ENCODE measurements at places on chromosomes 3 and 15.

GRCh38 chr3:194247350-194247740 lies 103.8 kb downstream of the CPN2 start:
- DNase-seq: no peak

DNA sequence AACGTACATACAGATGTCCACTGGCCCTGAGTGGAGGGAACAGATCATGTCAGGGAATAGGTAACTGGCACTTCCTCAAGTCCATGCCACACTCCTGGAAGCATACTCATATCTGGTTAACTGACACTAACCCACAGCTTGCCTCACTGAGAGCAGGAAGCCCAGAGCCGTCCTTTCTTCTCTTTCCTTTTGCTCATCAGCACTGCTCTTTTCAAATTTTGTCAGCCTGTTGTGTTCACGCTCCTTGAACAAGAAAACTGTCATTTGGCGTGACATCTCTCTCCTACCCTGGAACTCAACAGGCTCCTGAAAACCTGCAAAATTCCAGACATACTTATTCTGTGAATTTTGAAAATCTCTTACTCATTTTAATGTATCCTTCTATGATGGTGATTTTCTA lies 360.2 kb downstream of the MAGI1 start:
- DNase-seq: no peak

GRCh38 chr15:75925440-75925839 lies 21.8 kb downstream of the FBXO22 start:
- DNase-seq: no peak

DNA sequence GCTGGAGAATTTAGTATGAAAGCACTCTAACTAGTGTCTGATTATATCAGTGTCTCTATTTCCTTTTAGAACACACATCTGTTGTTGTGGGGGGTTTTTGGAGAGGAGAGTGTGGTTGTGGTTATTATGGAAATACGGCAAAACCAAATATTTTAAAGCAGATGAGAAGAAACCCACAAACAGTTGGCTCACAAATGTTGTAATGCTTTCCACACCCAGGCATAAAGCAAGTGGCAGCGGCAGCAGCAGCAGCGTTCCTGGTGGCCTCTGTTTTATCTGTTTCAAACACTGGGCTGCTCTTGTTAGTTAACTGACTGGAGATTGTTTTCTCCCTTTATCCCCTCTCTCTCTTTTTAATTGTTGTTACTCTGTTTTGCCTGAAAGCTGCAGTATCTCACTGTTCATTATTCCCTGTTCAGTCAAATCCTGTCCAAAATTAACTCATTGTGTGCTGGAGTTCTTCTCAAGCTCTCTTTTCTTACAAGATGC lies 1045.5 kb upstream of the NR2F2 start:
- no peak for DNase-seq

DNA sequence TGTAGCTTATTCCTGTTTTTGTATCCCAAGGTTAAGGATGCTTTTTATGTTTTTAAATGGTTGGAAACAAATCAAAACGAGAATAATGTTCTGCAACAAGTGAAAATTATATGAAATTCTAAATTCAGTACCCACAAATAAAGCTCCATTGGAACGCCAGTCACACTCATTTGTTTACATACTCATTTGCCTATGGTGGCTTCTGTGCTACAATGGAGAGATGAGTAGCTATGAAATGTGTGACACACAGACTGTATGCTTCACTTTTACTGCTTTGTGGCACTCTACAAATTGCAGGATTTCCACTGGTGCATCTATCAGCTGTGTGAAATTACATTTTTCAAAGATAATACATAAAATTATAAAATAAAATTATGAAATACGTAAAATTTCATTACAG lies 112.2 kb upstream of the TSPAN3 start:
- no peak for DNase-seq

- no peak for DNase-seq
Measured at GRCh38 chr15:93088200-93088980, 621 bp downstream of the RGMA start.

DNA sequence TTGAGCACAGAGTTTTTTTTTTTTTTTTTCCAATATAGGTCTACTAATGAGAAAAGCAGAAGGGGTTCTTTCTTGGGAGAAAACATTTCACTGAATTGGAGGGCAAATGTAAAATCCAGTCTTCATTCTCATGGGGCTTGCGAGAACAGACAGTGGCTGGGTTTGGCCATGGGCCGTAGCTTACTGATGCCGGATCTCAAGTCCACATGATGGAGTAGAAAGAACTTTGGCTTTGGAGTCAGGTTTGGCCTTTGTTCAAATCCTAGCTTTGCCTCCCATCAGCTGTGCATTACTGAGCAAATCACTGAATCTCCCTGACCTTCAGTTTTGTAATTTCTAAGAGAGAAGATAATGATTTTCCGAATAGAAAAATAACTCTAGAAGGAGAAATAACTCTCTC lies 59.7 kb downstream of the LMCD1 start:
- no peak for DNase-seq

GRCh38 chr3:22474706-22475445 lies 723.9 kb upstream of the ZNF385D start:
- DNase-seq: no peak

GRCh38 chr15:90054618-90055097 lies 47.6 kb downstream of the IDH2 start:
- no peak for DNase-seq

GRCh38 chr3:49534581-49535441 lies 19.5 kb upstream of the BSN start:
- no peak for DNase-seq

- no peak for DNase-seq
Measured at GRCh38 chr3:8239718-8240695, 261.6 kb upstream of the LMCD1 start.

GRCh38 chr3:105170423-105170822 lies 196.3 kb upstream of the ALCAM start:
- DNase-seq: no peak

DNA sequence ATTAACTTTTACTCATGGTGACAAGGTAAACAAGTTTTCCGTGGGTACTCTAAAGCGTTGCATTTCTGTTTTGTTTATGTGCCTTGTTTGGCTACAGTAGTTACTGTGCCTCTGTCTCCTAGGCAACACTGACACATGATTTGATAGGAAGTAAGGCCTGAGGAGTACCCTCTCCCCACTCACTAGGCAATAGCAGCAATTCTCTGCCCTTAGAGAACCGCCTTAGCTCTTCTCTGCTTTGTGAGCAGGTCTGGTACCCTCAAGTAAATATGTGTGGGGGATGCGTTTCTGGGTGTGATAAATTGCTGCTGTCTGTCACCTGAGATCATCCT lies at the start of gene IL5RA:
Gene IL5RA (minus strand): TSS at position 76 of the 332 bp plus-strand sequence. CDS start 5,390 bp downstream, outside the sequence.
- no peak for DNase-seq

- DNase-seq: no peak
Measured at GRCh38 chr3:2390926-2391532, 292.4 kb downstream of the CNTN4 start.

DNA sequence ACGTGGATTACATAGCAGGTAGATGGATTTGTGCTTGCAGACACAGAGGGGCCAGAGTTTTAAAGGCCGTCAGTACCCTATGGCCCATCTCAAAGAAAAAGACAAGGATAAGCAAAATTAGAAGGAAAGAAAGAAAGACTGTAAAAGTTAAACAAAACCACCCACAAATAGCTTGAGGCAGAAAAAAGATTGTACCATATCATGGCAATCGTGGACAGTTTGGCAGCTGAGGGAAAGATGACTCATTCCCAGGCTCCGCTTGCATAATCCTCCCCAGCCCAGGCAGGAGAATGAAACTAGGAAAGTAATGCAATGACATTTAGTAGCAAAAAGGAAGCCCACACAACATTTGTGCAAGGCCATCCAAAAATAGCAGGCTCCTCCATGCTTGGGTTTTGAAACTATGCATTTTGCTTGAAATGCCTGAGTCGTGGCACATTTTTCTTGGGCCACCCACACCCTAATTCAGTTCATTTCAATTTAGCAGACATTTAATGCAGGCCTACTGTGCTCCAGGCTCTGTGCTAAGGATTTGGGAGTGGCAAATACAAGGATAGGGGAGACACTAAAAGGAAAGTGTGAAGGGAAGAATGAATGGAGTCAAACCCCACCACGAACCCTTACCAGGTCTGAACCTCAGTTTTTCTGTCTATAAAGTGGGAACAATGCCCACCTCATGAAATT lies 40.9 kb upstream of the SMAD3 start:
- DNase-seq: no peak

- DNase-seq: no peak
Measured at GRCh38 chr3:14117468-14118399, 6.9 kb downstream of the CHCHD4 start.

GRCh38 chr3:38978729-38979128 lies 73.0 kb downstream of the SCN11A start:
- no peak for DNase-seq

GRCh38 chr3:111592936-111593335 lies 2.2 kb downstream of the ZBED2 start:
- no peak for DNase-seq

DNA sequence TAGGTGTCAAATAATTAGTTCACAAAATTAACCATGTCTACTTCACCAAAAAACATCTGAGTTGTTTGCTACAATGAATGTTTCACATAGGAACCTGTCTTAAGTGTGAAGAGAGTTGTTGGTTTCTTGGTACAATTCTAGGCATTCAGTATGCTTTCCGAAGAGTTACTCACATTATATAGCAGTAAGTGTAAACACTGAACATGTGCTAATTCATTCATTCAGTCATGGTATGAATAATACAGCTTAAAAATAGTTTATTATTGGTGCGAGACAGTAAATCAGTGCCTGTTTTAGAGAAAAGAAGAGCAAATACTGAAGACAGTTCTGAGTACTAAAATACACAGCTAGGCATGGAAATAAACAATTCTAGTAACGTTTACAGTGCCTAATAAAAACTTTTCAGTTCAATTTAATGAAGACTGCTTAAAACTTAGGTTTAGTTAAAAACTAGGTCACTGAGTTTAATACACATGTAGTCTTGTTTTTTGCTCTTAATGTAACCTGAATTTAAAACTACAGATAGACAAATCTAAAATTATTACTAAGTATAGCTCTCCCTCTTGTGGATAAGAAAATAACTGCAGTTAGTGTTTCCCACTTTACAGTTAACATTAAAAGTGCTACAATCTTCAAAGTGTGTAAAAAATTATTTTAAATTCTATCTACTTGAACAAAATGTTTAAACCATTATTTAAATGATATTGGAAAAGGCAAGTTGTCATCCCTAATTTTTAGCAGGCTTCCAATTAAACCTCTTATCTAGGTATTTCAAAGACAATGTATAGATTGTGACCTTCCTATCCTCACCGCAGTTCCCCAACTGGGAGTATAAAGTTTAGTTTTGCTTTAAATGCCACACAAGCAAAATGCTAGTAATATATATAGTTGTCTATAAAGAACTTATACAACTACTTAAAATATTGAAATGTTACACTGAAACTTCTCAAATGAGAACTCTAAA lies 20.1 kb upstream of the ZCWPW2 start:
- DNase-seq: peak; percentile 31

DNA sequence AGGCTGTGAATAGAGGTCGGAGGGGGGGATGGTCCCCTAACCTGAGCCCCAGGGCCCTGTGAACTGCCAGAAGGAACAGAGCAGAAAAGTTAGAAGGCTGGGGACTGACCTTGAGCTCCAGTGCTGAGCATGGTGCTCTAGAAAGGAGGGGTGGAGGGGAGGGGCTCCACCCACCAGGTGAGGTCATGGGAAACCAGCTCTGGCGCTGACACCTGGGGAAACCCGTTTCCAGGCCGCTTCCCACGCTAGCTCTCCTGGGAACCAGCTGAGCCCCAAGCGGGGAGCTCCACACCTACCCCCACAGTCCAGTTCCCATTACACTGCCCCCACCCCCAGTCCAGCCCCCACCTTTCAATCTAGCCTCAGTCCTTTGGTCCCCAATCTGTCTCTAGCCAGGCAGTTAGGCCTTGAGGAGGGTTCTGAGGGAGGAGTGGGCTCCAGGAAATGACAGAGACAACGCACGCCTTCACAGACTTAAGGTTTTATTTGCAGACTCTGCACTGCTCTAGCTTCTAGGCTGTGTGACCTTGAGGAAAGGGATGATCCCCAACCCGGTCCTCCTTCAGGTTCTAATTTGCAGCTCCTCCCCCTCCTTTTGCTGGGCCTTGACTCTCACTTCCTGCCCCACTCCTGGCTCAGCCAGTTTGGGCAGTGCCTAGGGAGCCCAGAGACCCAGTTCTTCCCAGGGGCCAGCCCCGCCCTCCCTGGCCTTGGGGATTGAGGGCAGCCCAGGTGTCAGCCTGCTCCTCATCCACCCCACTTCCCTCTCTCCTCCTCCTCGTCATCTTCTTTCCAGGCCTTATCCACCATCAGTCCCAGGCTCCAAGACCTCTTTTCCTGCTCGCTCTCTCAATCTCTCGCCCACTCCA lies 2.1 kb downstream of the RHOV start:
- no peak for DNase-seq

DNA sequence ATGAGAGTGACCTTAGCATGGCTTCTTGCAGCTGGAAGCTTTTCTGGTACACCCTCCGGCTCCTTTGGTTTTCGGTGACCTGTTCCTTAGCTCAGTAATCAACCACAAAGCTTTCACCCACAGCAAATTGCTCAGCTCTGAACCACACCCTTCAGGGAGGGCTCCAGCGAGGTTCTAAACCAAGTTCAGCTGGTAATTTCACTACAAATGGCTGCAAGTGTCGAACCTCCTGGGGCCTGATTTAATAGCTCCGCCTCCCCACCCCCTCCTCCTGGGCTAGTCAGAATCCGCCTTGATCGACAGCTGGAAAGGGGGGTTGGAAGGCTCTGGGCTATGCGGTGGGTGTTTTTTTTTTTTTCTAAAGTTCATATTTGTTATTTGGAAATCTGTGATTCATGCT lies 150.9 kb upstream of the MCTP2 start:
- DNase-seq: no peak

- no peak for DNase-seq
Measured at GRCh38 chr3:126152458-126152857, 27.9 kb downstream of the ALDH1L1 start.

DNA sequence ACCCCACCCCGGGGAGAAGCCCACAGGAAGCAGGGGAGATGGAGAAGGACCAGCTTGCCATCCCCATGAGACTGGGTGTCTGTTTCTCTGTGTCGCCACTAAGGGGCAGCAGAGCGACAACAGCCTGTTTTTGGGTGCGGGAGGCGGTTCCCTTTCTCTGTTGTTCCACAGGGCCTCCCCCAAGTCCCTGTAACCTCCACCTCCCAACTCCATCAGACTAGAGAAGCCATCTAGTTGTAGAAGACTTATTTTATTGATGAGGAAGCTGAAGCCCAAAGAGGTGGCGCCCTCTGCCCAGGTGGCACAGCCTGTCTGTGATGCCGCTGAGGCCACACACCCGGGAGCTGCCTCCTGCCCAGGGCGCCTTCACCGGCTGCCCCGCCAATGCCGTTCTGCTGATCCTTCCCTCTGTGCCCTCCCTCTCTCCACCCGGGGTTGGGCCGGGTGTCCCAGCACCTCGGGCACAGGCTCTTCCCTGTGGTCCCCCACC lies 3.9 kb upstream of the CCDC9B start:
- DNase-seq: peak; percentile 66

DNA sequence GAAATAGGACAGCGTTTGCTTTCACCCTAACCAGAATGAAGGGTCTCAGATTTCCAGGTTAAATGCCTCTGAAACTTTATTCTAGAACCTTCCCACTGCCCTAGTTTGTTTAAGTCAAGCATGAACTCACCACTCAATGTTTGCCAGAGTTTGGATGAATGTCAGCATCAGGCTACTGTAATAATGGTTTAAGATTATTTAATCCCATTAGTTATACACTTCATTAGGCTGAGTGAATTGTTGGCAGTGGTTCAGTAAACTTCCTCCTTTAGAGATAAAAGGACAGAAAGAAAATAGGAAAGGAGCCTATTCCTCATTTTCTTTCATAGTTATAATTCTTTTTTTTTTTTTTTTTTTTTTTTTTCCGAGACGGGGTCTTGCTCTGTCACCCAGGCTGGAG lies 401.9 kb upstream of the TPRG1 start:
- DNase-seq: no peak

Data from naive B cell (primary cell).